CD4-positive, alpha-beta T cell treated with Interleukin-10 for 1 hour (primary cell): ENCODE measurements at places on chromosomes 11 and 22.
A peak's percentile ranks its signal among the peaks of the same experiment; 100 is the strongest.

DNA sequence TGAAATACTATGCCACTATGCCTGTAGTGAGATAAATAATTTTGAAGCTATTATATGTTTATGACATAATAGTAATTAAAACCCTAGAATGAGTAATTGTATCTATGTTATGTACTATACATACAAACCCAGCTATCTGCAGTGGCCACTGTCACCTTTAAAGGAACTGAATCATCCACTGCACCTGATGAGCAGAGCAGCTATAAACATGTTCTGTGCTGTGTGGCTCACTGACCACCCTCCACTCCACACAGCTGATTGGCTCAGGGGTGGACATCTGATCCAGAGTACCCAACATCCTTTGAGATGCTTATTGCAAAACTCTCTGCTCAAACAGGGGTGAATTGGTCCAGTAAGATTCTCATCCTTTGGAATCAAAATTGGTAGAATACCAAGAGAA is 19.2 kb upstream of the RRAS2 start:
- no peak for DNase-seq

DNA sequence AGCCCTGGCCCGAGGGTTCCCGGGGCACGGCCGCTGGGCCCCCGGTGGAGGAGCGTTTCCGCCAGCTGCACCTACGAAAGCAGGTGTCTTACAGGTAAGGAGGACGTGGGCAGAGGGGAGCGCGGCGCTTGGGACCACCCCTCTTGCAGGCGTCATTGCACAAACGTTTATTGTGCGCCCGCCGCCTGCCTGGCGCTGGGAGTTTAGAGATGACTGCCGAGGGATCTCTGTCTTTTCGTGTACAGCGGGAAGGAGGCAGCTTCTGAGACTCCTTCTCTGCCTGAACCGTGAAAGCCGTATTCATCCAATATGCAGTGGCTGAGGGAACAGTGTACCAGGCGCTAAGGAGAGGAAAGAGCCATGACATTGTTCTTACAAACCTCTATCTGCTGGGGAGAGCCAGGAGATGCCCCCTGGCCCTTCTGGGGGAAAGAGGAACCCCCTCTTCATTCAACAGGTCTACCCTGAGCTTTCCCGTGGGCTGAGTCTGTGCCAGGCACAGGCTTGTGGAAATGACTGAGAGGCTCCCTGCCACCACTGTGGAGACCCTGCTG is 13.8 kb upstream of the DGKZ start:
- DNase-seq = no peak

DNA sequence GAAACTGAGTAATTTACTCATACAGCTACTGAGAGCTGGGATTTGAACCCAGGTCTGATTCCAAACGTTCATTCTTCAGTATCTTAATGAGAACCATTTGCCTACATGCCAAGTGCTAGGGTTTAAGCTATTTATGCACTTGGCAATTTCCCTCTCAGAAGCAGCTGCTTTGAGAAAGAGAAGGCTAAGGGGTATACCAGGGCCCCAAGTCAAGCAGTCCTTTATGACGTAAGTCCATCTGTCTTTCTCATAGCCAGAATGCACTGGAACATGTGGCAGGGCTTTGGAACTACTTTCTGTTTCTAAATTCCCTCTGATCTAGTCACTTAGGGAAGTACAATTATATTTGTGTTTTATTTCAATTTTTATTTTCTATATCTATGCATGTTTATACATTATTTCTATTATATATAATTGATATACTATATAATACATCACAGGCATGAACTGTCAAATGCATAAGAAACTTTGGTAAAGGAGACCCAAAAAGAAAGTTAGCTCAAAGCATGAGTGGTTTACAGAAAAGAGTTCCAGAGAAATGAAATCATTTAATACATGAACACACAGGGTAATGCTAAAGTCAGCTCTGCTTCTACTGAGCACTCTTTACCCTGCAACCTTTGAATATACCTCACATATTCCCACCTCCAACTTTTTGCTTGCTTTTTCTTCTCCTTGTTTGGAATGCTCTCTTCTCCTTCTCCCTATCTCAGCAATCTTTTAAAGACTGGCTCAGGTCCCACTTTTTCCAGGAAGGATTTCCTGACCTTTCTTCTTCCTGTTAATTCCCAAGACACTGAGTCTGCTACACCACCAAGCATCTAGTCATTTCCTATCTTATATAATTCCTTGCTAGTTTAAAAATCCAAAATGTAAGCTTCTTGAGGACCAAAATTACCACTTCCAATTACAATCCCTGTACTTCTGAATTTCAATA is 80.5 kb upstream of the GDPD4 start:
- DNase-seq = no peak

DNA sequence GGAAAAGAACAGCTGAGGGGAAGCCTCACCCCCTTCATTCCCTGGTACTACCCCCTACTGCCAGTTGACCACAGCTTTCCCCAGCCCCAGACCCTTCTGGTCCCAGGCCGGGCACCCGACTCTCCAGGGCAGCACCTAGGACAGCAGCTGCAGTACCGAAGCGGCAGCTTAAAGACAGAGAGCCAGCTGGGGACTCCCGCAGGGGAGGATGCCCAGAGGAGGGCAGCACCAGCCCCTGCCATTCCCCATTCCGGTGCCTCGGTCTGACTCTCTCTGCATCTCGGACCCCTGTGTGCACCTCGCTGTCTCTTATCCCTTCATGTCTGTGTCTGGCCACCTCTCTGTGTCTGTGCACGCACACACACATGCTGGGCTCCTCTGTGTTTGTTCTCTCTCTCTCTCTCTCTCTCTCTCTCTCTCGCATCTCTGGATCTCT is 9.4 kb downstream of the IGSF9B start:
- peak; percentile 68 for DNase-seq

GRCh38 chr11:39363571-39363970 is 2095.9 kb downstream of the LRRC4C start:
- DNase-seq = no peak

DNA sequence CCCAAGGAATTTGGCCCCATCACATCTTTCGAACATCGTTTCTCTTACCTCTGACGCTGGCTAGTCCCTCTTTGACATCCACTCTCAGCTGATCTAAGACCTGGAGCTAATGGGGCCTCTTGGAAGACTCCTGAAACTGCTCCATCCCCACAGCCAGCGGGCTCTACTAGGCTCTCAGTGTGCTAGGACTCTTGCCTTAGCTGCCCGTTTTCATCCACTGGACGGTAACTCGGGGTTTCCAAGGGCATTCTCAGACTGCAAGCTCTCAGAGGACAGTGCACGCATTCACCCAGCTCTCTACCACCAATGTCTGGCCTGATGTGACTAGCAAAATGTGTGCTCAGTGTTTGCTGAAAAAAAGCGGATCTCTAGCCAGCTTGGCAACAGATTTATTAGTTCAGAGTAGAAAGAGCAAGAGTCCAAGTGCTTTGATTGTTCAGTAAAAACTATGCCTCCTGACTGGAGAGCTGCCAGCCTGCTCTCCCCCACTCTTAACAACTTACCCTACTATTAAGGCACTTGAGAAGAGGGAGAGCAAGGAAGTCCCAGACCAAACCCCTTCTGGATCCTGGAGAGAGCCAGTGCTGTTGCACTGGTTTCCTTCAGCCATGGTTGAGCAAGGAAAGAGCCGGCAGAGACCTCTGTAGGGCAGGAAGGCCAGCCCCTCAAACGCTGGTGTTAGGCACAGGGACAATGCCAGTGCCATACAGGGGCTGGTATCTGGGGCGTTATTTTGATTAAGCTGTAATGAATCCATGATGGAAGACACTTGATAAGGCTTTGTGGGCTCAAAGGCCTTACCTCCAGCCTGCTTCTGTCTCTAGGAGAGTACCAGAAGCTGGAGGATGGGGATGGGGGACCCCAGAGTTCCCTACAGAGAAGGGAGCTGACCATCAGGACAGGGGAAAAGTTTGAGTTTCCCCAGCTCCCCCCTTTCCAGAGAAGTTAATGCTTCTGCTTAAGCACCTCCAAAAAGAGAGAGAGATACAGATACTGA is 9.2 kb downstream of the RELA start:
- no peak for DNase-seq

GRCh38 chr22:47796128-47796908 is 1033.9 kb downstream of the TBC1D22A start:
- DNase-seq = no peak
